ENCODE measurements at places on chromosomes 7 and 10.

DNA sequence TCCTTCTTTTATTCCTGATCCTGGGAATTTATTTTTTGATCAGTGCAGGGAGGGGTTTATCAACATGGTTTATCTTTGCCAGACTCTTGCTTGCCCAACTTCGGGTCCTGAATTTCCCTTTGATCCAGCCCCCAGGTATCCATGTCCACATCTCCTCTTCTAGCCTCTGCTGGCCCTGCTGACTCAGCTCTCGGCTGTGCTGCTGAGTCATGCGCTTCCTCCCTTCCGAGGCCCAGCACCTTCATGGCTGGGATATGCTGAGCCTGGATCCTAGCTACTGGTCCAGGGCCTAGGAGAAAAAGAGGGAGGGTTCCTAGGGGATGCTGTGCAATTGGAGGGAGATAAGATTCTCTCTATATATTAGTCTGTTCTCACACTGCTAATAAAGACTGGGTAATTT is 380.7 kb upstream of the SHH start:
- DNase-seq, result no peak

DNA sequence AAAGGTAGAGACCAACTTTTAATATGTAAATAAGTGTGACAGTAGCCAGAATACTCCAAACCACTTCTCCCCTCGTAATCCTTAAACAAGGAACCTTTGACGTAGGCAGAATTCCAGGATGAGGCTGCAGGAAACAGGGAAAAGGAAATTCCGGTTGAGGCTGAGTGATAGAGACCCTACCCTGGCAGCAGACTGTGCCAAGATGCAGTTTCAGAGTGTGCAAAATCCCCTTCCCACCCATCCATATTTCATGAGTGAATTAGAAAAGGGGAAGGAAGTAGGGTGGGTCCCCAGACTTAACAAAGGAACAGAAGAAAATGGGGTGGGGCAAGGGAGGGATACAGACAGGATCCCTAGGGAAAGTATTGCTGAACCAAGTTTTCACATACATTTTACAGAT is 143.0 kb downstream of the RAPGEF5 start:
- no peak for DNase-seq

- DNase-seq, result no peak
Measured at GRCh38 chr7:93178213-93178612, 30.0 kb upstream of the SAMD9L start.

DNA sequence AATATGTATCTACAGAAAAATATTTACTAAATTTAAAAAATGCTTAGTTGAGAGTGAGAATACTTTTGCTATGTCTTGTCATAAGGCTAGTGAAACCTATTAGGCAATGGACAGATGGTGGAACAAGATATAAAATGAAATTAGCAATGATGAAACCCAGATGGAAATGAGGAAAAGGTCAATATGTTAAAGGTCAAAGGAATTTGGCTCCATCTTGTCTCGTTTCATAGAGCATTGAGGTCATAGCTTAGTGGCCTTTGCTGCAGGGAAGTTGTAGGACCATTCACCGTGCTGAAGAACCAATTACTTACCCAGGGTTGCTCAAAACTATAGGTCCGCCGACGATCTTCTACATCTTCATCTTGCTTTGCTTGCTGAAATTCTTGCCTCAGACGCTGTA is 683.9 kb downstream of the PARD3 start:
- no peak for DNase-seq

GRCh38 chr7:47283497-47284131 is 298.3 kb downstream of the TNS3 start:
- no peak for DNase-seq

DNA sequence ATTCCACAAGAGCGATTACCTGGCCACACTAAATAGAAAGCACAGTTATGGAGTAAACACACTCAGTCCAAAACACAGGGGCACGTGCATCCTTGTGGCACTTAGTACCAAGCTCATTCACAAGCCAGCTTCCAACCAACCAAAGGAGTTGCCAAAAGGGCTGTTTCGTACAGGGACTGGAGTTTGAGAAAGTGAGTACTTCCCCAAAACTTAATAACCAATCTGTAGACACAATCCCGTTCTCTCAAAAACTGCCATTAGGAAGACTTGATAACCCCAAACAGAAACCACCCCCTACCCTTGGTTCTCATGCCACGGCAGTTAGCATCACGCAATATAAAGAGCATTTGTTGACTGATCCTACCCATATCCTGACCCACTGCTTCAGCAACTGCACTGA is 166.2 kb upstream of the ASAH2 start:
- DNase-seq, result no peak

DNA sequence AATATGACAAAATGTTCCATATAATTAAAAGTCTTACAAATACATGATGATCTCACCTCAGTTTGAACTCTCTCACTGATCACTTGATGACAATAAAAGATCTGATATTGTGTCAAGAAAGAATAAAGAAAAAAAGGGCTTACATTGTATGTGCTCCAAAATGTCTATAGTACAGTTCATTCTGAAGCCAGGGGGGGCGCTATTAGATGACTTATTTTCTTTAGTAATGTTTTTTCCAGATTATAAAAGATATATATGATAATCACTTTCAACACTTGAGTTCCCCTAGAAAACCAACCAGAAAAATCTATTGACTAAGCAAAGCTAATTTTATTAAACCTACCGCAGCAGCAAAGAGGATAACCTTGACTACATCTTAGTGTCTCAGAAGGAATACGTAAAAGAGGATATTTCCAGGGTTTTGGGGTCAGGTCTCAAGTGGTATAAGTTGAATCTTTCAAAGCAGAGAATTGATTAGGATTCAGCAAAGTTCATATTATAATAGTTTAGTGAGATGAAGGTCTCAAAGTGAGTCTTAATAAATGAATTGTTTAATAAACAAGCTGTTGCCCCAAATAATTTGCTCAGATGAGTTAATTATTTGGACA is 55.8 kb downstream of the PTN start:
- DNase-seq, result no peak

DNA sequence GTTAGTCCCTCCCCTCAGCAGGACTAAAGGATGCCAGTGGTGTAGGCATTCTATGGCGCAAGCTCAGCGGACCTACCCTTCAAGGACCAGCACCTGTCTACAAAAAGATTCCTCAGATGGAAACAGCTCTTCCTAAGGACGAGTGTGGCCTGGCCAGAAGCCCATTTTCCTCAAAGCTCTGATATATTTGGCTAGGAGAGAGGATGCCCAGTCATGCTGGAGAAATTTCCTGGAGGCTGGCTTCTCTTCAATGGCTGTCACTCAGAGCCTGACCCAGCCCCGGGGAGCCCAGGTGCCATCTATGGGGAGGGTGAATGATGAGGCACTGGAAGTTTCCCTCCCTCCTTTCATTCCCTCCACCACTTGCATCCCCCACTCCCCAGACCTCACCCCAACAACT is 111.5 kb downstream of the PLXNA4 start:
- no peak for DNase-seq

GRCh38 chr10:131909014-131909808 is 8.4 kb downstream of the PPP2R2D start:
- DNase-seq, result no peak

DNA sequence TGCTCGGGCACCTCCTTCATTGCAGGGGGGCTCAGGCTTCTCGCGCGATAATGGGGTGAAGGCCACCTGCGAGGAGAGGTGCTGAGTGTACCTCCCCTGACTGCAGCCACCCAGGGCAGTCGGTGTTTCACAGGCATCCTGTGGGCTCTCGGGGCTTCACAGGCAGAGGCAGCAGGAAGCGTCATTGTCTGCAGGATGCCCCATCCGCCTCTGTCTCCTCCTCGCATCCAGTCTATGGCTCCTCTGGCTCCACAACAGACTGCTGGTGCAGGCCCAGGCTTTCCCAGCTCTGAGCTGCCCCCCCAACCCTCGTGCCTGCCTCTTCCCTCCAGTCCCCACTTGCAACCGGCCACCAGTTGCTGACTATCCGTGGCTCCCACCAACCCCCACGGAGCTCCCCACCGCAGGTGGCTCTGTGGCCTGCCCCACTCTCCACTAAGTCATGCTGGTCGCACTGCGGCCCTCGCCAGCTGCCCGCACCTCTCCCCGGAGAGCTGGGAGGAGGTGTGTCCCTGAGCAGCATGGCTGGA is 36.5 kb downstream of the CAMK2B start:
- DNase-seq, result no peak

DNA sequence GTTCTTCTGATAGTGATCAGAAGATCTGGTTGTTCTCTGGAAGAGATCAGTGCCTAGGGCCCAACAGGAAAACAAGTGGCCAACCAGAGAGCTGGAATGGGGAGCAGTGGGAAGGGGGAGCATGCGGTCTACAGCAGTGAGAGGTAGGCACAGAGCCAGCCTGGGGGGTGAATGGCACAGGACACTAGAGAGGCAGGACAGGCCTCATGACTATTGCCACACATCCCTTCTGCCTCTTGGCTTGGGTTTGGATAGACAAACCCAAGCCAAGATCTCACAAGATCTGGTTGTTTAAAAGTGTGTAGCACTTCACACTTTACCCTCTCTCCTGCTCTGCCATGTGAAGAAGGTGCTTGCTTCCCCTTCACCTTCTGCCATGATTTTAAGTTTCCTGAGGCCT is 224.4 kb downstream of the ARHGAP12 start:
- no peak for DNase-seq

DNA sequence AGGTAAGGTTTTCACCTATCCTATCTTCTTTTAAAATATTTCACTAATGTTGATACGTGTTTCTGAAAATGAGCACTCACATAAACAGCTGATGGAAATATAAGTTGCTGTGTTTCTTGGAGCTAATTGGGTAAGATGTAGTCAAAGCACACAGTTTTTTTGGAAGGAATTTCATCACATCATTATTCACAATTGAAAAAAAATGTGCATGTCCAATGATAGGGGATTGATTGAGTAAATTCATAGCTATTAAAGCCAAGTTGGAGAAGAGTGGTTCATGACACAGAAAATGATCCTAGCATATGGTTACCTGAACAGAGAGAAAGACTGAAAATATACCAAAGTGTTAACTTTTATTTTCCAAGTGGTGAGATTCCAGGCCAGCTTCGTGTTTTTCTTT is 29.6 kb downstream of the GLI3 start:
- DNase-seq, result no peak

DNA sequence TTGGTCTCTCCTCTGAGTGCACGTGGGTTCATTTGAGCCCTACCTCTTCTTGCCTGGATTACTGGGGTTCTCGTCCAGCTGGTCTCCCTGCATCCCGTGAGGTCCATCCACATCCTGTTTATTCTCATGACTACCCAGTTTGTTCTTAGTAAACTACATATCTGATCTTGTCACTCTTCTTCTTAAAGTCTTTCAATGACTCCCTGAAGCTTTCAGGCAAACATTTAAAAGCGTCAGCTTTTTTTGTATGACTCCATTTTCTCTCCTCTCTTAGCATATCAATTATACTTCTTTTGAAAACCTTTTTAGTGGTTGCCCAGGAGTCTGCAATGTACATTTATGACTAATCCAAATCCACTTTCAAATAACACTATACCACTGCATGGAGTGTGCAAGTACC is 7.5 kb downstream of the SFXN2 start:
- DNase-seq, result no peak

GRCh38 chr7:122148081-122148480 is 4.0 kb upstream of the AASS start:
- no peak for DNase-seq

- DNase-seq, result no peak
Measured at GRCh38 chr7:135950972-135951371, 26.2 kb downstream of the MTPN start.

- DNase-seq, result no peak
Measured at GRCh38 chr10:82968533-82968932, 1093.5 kb downstream of the NRG3 start.

GRCh38 chr7:20343205-20343604 is 12.5 kb downstream of the ITGB8 start:
- DNase-seq, result no peak

- DNase-seq, result no peak
Measured at GRCh38 chr7:132380059-132380458, 196.2 kb downstream of the PLXNA4 start.

Data from NCI-H1930 (cell line).